Kidney (tissue), 22 donors: ENCODE measurements at places on chromosomes 1 and 21.

DNA sequence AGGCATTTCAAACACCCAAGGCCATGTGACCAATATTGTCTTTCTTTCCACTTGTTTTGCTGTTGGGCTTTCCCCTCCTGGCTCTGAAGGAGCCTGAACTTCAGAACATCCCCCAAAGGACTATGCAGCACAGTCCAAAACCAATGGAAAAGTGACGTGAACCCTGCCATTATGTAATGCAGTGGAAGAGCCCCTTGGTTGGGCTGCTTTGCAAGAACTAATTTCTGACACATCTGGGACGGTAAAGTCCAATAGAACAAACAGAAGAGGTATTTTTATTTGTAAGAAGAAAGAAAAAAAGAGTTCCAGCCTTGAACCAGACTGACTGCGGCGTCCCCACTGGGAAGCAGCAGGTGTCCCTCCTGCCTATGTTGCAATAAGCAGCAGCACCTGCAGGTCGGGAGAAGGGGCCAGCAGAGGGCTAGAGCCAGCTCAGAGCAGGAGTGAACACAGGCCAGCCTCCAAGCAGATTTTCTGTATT is 116.7 kb downstream of the CDC7 start:
- H3K4me1 ChIP-seq, result no peaks in the 10 kb centered on the region
- no peaks in the 10 kb centered on the region for H3K36me3 ChIP-seq
- no peak overlapping the region for H3K4me3 ChIP-seq
- no peaks in the 10 kb centered on the region for H3K27me3 ChIP-seq

DNA sequence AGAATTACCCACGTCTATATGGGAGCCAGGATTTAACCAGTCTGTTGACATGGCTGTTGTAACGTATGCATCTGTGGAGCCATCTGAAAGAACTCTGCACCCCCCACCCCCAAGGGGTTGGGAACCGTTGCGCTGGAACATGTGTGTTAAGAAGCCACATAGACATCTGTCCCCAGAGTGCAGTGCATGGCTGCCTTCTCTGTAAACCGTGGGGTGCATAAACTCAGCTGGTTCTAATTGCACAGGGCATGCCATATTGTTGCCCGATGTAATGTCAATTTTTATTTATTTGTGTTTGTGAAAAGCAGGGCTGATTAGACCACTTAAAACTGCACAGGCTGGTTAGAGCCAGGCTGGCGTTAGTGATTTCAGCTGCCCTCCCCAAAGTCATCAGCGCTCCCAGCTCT is 70.1 kb upstream of the ROR1 start:
- no peaks in the 10 kb centered on the region for H3K27me3 ChIP-seq
- H3K27ac ChIP-seq, result no peak overlapping the region
- DNase-seq, result no peak
- H3K36me3 ChIP-seq, result no peaks in the 10 kb centered on the region
- H3K4me1 ChIP-seq, result no peaks in the 10 kb centered on the region

GRCh38 chr1:244212797-244213475 is 161.9 kb downstream of the ZBTB18 start:
- no peaks in the 10 kb centered on the region for H3K4me1 ChIP-seq
- H3K4me3 ChIP-seq, result no peak overlapping the region
- H3K27ac ChIP-seq, result no peak overlapping the region
- H3K27me3 ChIP-seq, result no peaks in the 10 kb centered on the region
- peak; percentile 18 for DNase-seq

DNA sequence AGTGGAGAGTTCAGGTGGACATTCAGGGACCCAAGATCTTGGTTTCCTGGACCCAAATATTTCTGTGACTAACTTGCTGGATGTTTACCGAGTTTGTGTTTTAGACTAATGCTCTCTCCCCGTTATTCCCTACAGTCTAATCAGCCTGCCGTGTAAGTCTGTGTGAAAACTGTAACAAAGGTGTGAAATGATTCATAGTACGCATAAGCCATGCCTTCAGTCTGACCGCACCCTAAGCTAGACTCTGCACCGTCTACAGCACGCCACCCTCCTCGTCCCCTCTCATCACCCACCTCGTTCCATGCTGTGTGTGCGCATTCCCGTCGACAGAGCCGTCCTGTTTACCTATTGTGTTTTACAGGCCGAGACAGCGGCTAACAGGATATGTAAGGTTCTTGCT is 50.5 kb downstream of the ACTN2 start:
- no peaks in the 10 kb centered on the region for H3K27me3 ChIP-seq
- no peak for DNase-seq
- H3K4me3 ChIP-seq, result no peak overlapping the region
- no peaks in the 10 kb centered on the region for H3K36me3 ChIP-seq
- no peak overlapping the region for H3K27ac ChIP-seq

GRCh38 chr1:116875391-116875790 is 34.3 kb upstream of the PTGFRN start:
- H3K27ac ChIP-seq, result no peak overlapping the region
- H3K36me3 ChIP-seq, result no peaks in the 10 kb centered on the region
- no peaks in the 10 kb centered on the region for H3K27me3 ChIP-seq
- no peak overlapping the region for H3K4me3 ChIP-seq
- peaks cover 5% of the 10 kb centered on the region for H3K4me1 ChIP-seq
